ENCODE measurements at places on chromosomes 5 and 9.

- no peak for DNase-seq
Observed at GRCh38 chr5:75202935-75203334, 33.7 kb downstream of the ANKRD31 start.

GRCh38 chr5:24632353-24632752 is 12.4 kb downstream of the CDH10 start:
- no peak for DNase-seq

- no peak for DNase-seq
Observed at GRCh38 chr9:75649060-75649459, 241.4 kb upstream of the PCSK5 start.

- DNase-seq: no peak
Observed at GRCh38 chr5:154756009-154756867, 1.1 kb downstream of the LARP1 start.

- no peak for DNase-seq
Observed at GRCh38 chr5:97377582-97377981, 194.5 kb upstream of the RIOK2 start.

DNA sequence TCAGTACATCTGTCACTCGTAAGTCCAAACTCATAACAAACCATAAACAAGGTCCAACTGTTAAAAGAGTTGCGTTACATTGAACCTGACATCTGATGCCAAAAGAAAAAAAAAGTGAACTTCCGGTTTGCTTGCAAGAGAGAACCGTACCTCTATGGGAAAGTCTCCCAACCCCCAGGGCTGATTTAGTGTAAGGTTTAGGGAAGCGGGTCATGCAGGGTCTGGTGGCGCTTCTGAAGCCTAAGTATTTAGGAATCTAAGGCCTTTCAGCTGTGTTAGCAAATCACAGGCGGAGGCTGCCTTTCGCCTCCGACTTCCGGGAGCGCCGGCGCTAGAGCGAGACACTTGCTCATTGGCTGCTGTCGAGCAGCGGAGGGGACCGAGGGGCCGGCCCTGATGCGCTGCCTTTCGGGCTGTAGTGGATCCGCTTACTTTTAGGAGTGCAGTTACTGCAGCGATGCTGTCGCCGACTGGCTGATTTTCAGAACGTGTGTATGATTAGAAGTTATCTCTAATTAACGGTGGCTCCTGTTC is 12.0 kb upstream of the GNPDA1 start:
- peak; percentile 41 for DNase-seq

- no peak for DNase-seq
Observed at GRCh38 chr9:133476036-133476931, 2.6 kb downstream of the SLC2A6 start.
